Chondrocyte (in vitro differentiated cells): ENCODE measurements at places on chromosomes 16 and 17. TPM values are rescaled to one million over a fixed set of nuclear protein-coding genes. Genes with fewer than 3 reads are reported as not detected.

ST6GALNAC1 gene
- total RNA-seq: not detected in 3 replicates

HS3ST3B1 gene
- total RNA-seq: 25.6 to 45.6 TPM (median 27.1 TPM) in 3 replicates

DNAAF8 gene
- 2.0 to 2.6 TPM (median 2.2 TPM) in 3 replicates for total RNA-seq

CRISPLD2 gene
- 1.7 to 12.1 TPM (median 11.7 TPM) in 3 replicates for total RNA-seq

MSRB1 gene
- total RNA-seq: 18.3 to 19.1 TPM (median 18.8 TPM) in 3 replicates

SPATA32 gene
- total RNA-seq: not detected in 3 replicates

KRTAP4-9 gene
- not detected in 3 replicates for total RNA-seq

DNA sequence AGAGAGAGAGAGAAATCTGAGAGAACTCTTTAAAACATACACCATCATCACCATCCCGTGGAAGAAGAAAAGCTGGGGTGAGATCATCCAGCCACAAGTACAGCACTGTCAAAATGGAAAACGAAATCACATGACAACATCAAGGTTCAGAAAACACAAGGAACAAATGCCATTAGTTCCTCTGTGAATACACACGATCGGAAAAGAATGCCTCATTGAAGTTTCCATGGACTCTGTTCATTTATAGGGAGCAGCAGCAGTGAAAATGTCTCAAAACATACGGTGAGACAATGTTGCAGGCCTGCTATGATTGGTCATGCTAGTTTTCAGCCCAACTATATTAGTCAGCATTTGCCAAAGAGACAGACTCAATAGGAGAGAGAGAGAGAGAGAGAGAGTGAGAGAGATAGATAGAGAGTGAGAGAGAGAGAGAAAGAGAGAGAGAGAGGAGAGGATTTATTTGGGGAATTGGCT is 4.4 kb downstream of the CFAP97D1 start:
- H3K27me3 ChIP-seq: no peaks in the 10 kb centered on the region
- no peak overlapping the region for H3K4me3 ChIP-seq
- peaks cover 14% of the 10 kb centered on the region for H3K4me1 ChIP-seq
- no peak for DNase-seq
- no peaks in the 10 kb centered on the region for H3K36me3 ChIP-seq
- peak overlapping the region; percentile 24 for H3K27ac ChIP-seq

- no peak for DNase-seq
- H3K4me1 ChIP-seq: peaks cover 36% of the 10 kb centered on the region
- H3K36me3 ChIP-seq: no peaks in the 10 kb centered on the region
- no peak overlapping the region for H3K4me3 ChIP-seq
- H3K27me3 ChIP-seq: no peaks in the 10 kb centered on the region
Observed at GRCh38 chr17:73282629-73283028, 20.9 kb upstream of the CPSF4L start.

DNA sequence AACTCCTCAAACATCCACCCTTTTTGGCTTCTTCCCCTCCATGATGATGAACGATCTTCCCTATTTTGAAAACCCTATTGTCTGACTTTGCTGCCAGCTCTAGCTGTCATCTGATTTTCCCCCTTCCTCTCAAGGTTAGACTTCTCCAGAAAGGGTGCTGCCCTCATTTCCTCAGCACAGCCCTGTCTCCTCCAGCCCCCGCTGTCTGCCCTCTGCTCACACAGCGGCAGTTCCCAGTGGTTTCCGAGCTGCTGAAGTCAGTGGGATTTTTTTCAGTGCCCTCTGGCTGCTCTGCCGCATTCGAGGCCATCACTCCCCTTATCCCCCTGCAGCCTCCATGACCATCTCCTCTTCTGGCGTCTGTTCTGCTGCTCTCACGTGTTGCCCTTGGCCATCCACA is 26.6 kb upstream of the C17orf107 start:
- no peaks in the 10 kb centered on the region for H3K27me3 ChIP-seq
- H3K36me3 ChIP-seq: peaks cover 5% of the 10 kb centered on the region
- no peak for DNase-seq
- peaks cover 5% of the 10 kb centered on the region for H3K4me1 ChIP-seq
- no peak overlapping the region for H3K4me3 ChIP-seq

GRCh38 chr17:79851461-79851817 is 12.2 kb upstream of the CBX4 start:
- no peak overlapping the region for H3K4me3 ChIP-seq
- no peak overlapping the region for H3K27ac ChIP-seq
- H3K4me1 ChIP-seq: peaks cover 9% of the 10 kb centered on the region
- no peaks in the 10 kb centered on the region for H3K36me3 ChIP-seq
- no peak for DNase-seq

- peaks cover 11% of the 10 kb centered on the region for H3K27me3 ChIP-seq
- H3K27ac ChIP-seq: no peak overlapping the region
- H3K36me3 ChIP-seq: no peaks in the 10 kb centered on the region
- no peaks in the 10 kb centered on the region for H3K4me1 ChIP-seq
Observed at GRCh38 chr17:55513885-55514590, 2.8 kb upstream of the SMIM36 start.

GRCh38 chr17:16027708-16028584 is 28.3 kb downstream of the TTC19 start:
- H3K27ac ChIP-seq: peak overlapping the region; percentile 94
- H3K36me3 ChIP-seq: peaks cover 46% of the 10 kb centered on the region
- DNase-seq: no peak
- H3K4me1 ChIP-seq: peaks cover 32% of the 10 kb centered on the region
- H3K4me3 ChIP-seq: no peak overlapping the region

- H3K36me3 ChIP-seq: peaks cover 10% of the 10 kb centered on the region
- no peak overlapping the region for H3K4me3 ChIP-seq
- peaks cover 19% of the 10 kb centered on the region for H3K4me1 ChIP-seq
Observed at GRCh38 chr17:76674600-76674999, 31.0 kb upstream of the ST6GALNAC1 start.

DNA sequence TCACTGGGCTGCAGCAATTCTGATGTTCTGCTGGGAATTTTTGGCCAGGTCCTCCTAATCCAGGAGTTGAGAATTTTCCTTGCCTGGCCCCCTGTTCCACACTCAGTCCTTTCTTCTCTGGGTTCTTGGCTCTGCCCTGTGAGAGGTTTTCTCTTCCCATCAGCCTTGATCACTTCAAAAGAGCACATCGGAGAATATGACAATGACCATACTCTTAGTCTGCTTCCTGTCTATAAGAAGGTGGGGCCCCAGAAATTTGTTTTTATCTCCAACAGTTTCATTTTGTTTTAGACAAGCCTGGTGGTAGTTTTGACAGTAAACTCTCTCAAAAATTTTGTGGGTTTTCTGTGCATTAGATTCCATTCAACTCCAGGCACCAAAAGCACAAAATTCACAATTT is 70.7 kb downstream of the C17orf67 start:
- H3K36me3 ChIP-seq: no peaks in the 10 kb centered on the region
- H3K4me1 ChIP-seq: peaks cover 4% of the 10 kb centered on the region
- no peak overlapping the region for H3K27ac ChIP-seq
- no peak overlapping the region for H3K4me3 ChIP-seq
- no peak for DNase-seq

DNA sequence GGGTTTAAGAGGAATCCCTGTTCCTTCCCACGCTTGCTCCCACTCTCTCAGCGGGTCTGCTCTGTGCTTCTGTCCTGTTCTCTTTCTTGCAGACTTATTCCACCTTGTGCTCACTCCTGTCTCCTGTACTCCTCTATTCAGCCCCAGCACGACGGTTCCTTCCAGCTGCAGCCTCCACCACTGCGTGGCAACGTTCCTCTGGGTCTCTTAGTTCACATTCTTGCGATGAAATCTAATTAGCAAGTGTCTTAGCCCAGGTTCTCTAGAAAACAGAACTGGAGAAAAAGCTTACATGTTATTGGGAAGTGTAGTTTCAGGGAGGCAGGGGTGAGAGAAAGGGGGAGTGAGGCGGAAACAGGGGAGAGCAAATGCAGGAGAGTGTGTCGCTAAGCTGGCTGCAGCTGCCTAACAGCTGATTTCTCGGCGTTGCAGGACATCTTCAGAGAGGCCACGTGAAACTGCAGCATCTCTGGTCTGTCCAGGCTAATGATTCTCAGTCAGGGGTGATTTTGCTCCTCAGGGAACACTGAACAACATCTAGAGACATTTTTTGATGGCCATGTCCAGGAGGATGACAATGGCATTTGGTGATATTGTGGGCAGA is 213.2 kb upstream of the NLRP1 start:
- no peak overlapping the region for H3K4me3 ChIP-seq
- no peaks in the 10 kb centered on the region for H3K4me1 ChIP-seq
- H3K27ac ChIP-seq: no peak overlapping the region
- H3K36me3 ChIP-seq: no peaks in the 10 kb centered on the region
- DNase-seq: no peak

GRCh38 chr17:40318830-40319391 is 9.9 kb downstream of the RARA start:
- H3K36me3 ChIP-seq: no peaks in the 10 kb centered on the region
- H3K4me1 ChIP-seq: peaks cover 77% of the 10 kb centered on the region
- H3K4me3 ChIP-seq: peak overlapping the region; percentile 95
- peak; percentile 86 for DNase-seq

- H3K4me3 ChIP-seq: peak overlapping the region; percentile 3
- H3K27me3 ChIP-seq: no peaks in the 10 kb centered on the region
- peak overlapping the region; percentile 73 for H3K27ac ChIP-seq
- H3K4me1 ChIP-seq: peaks cover 51% of the 10 kb centered on the region
- DNase-seq: no peak
Observed at GRCh38 chr16:74583926-74584666, 22.8 kb downstream of the GLG1 start.

- H3K4me1 ChIP-seq: peaks cover 40% of the 10 kb centered on the region
- H3K36me3 ChIP-seq: peaks cover 3% of the 10 kb centered on the region
- no peaks in the 10 kb centered on the region for H3K27me3 ChIP-seq
- peak overlapping the region; percentile 73 for H3K27ac ChIP-seq
- H3K4me3 ChIP-seq: no peak overlapping the region
Observed at GRCh38 chr16:67594256-67594915, 32.1 kb downstream of the CTCF start.

- no peaks in the 10 kb centered on the region for H3K27me3 ChIP-seq
- no peak overlapping the region for H3K4me3 ChIP-seq
- no peak for DNase-seq
- H3K36me3 ChIP-seq: peaks cover 12% of the 10 kb centered on the region
Observed at GRCh38 chr16:11092788-11093571, 148.6 kb downstream of the CLEC16A start.

- DNase-seq: no peak
- no peak overlapping the region for H3K4me3 ChIP-seq
- H3K36me3 ChIP-seq: no peaks in the 10 kb centered on the region
- no peak overlapping the region for H3K27ac ChIP-seq
- no peaks in the 10 kb centered on the region for H3K27me3 ChIP-seq
Observed at GRCh38 chr17:31926100-31926729, 10.6 kb upstream of the SUZ12 start.

- no peak overlapping the region for H3K4me3 ChIP-seq
- H3K27ac ChIP-seq: no peak overlapping the region
- DNase-seq: no peak
Observed at GRCh38 chr17:80593181-80593580, 48.5 kb downstream of the RPTOR start.

DNA sequence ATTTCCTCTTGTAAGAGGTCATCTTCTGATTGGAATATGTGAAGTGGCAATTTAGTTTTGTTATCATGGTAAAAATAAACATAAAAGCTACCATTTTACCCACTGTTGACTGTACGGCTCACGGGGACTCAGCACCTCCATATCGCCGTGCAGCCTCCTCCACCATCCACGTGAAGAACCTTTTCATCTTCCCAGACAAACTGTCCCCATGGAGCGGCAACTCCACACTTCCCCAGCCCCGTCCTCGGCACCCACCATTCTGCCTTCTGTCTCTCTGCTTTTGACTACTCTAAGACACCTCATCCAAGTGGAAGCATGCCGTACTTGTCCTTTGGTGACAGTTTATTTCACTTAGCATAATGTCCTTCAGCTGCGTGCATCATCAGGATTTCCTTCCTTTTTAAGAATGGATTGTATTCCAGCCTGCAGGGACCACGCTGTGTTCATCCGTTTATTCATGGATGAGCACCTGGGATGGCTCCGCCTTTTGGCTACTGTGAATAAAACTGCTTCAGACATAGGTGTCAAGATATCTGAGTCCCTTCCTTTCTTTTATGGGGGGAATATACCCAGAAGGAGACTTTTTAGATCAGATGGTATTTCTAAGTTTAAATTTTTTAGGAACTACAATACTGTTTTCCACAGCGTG is 14.3 kb downstream of the FBXO31 start:
- no peaks in the 10 kb centered on the region for H3K27me3 ChIP-seq
- H3K27ac ChIP-seq: no peak overlapping the region
- no peaks in the 10 kb centered on the region for H3K36me3 ChIP-seq
- peak; percentile 66 for DNase-seq

GRCh38 chr17:40565769-40566409 is 617 bp upstream of the CCR7 start:
- H3K4me1 ChIP-seq: peaks cover 3% of the 10 kb centered on the region
- peaks cover 1% of the 10 kb centered on the region for H3K36me3 ChIP-seq
- H3K27me3 ChIP-seq: peaks cover 19% of the 10 kb centered on the region
- H3K4me3 ChIP-seq: no peak overlapping the region
- H3K27ac ChIP-seq: no peak overlapping the region
- DNase-seq: no peak

- H3K4me3 ChIP-seq: no peak overlapping the region
- H3K27me3 ChIP-seq: no peaks in the 10 kb centered on the region
- no peak for DNase-seq
- peaks cover 12% of the 10 kb centered on the region for H3K36me3 ChIP-seq
Observed at GRCh38 chr17:74822335-74822938, 37.2 kb downstream of the GRIN2C start.

GRCh38 chr17:17028059-17028877 is 14.0 kb upstream of the MPRIP start:
- no peaks in the 10 kb centered on the region for H3K27me3 ChIP-seq
- peaks cover 61% of the 10 kb centered on the region for H3K4me1 ChIP-seq
- peak overlapping the region; percentile 74 for H3K27ac ChIP-seq
- DNase-seq: peak; percentile 91

DNA sequence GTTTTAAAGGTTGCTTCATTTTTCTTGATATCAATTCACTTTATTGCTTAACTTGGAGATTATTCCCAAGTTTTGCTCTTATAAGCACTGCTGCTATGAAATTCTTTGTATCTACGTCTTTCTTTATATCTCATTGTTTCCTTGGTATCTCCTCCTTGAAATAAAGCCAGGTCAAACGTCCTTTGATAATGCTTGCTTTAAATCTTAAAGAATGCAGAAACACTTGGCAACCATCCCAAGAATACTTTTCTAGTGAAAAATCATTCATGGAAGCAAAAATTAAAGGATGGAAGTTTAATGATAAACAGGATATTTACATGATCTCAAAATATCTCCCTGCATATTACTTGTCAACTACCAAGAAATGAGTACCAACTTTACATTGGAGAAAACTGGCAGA is 175.2 kb downstream of the CPPED1 start:
- H3K4me3 ChIP-seq: no peak overlapping the region
- no peaks in the 10 kb centered on the region for H3K4me1 ChIP-seq
- no peaks in the 10 kb centered on the region for H3K36me3 ChIP-seq
- peaks cover 28% of the 10 kb centered on the region for H3K27me3 ChIP-seq
